ENCODE measurements at places on chromosomes 12 and 14.

GRCh38 chr12:72540811-72541210 lies 268.6 kb downstream of the TRHDE start:
- no peak for DNase-seq

GRCh38 chr12:75183967-75184366 lies 25.7 kb downstream of the KCNC2 start:
- no peak for DNase-seq

DNA sequence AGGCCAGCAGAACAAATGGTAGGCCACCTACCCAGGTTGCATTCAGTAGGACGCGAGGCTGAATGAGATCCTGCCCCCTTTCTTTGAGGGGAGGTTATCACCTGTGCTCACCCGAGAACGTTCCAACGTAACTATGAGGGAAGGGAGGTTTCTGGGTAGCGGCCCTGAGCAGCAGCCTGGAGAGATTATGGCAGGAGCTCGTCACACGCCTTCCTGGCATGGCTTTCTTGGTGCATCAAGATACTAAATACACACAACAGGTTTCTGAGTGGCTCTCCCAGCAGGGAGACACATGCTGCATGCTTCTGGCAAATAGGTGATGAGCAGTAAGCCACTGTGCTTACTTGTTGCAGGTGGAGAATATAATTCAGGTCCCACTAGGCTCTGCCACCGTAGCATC lies 147.7 kb downstream of the CALM1 start:
- no peak for DNase-seq

DNA sequence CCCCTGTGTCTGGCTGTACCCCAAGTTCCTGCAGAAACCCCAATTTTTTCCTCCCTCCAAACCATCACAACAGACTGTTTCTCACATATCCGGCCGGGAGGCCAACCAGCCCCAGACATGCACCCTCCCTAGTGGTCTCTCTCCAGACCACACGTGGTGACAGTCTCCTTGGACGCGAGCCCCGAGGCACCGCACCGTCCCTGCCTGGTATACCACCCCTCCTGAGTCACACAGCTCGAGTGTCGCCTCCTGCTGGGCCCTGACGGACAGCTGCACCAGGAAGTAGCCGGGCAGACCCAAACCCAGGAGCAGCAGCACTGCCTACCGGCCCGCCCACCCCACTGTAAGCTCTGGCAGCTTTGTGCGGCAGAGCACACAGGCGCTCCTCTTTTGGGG lies 97.4 kb downstream of the RFLNA start:
- DNase-seq, result no peak

GRCh38 chr14:52078095-52078531 lies 9.3 kb upstream of the NID2 start:
- no peak for DNase-seq

DNA sequence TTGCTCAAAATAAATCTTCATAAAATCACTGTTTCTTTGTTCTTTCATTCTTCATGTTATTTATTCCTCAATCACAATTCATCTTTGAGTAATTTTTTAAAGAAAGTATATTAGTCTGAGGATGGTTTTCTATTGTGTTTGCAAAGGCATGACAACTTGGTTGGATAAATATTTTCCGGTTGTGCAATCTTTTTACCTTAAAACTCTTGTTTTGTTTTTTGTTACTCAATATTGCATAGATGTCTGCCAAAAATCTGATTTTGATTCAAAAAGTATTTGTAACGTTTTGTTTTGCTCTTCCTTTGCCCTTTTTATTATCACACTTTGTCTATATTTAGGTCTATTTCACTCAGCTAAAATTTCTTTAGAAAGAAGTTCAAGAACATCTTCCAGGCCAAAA lies 86.2 kb upstream of the SYT1 start:
- no peak for DNase-seq

DNA sequence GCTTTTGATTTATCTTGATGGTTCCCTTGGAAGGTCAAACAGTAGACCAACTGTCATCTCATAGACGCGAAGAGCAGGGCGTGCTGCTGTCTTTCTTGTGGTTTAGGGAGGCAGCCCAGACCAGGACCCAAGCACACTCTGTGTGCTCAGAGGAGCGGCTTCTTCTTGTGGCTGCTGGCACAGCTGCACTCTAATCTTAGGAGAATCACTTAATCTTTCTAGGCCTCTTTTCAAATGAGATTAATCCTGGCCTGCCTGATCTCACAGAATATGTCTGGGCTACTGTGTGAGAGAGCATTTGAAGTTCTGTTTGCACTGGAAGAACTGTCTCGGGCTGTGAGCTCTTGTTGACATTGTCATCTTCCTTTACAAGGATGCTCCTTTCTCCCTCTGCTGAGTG lies 60.0 kb upstream of the TRAF3 start:
- DNase-seq, result no peak

DNA sequence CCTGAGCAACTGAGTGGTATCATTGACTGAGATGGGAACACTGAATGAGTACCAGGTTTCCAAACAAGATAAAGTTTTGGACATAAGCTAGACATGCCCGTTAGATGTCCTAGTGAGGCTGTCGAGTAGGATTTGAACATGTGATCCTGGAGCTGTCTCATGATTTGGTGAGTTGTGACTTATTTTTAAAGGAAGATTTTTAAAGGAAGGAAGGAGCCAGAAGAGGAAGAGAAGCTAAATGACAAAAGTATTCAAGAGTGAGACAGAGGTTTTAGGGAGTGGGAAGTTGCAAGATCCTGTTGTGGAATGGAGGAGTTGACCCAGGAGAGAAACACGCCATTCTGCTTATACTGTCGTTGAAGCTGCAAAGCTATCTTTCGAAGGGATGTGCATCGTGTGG lies 82.1 kb downstream of the SAMD4A start:
- no peak for DNase-seq

- DNase-seq, result no peak
Measured at GRCh38 chr12:78698747-78699146, 165.8 kb upstream of the SYT1 start.

GRCh38 chr14:99675382-99675835 lies 8.7 kb upstream of the CYP46A1 start:
- DNase-seq, result no peak

- no peak for DNase-seq
Measured at GRCh38 chr12:114821570-114821969, 137.6 kb upstream of the TBX3 start.

DNA sequence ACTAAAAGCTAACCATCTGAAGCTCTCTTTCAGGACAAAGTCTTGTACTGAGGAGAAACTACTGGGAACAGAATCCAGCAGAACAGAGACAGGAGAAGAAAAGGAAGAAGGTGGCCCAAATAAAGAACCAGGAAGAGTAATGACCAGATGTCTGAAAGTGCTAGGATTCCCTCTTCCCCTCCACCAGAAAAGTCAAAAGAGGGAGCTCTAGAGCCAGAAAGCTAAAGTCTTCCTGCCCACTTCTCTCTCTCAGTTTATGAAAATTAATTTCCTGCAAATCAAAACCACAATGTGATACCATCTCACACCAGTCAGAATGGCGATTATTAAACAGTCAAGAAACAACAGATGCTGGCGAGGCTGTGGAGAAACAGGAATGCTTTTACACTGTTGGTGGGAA lies 47.2 kb downstream of the SPPL3 start:
- no peak for DNase-seq

GRCh38 chr12:110813756-110814155 lies 33.0 kb upstream of the CCDC63 start:
- no peak for DNase-seq

DNA sequence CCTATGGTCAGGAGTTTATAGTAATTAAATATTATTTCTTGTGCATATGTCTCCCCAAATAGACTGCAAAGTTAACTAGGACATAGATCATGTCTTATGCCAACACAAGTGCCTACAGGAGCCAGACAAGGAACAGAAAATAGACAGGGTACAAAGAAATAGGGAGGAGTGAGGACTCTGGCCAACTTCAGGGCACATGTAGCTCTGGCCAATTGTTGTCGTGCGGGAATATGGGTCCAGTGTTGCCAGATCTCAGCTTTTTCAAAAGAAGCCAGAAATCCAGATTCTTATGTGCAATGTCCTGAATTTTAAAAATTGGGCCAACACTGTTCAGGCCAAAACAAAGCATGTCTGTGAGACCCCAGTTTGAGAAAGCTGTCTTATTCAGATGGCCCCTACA lies 68.7 kb downstream of the RFX4 start:
- no peak for DNase-seq

DNA sequence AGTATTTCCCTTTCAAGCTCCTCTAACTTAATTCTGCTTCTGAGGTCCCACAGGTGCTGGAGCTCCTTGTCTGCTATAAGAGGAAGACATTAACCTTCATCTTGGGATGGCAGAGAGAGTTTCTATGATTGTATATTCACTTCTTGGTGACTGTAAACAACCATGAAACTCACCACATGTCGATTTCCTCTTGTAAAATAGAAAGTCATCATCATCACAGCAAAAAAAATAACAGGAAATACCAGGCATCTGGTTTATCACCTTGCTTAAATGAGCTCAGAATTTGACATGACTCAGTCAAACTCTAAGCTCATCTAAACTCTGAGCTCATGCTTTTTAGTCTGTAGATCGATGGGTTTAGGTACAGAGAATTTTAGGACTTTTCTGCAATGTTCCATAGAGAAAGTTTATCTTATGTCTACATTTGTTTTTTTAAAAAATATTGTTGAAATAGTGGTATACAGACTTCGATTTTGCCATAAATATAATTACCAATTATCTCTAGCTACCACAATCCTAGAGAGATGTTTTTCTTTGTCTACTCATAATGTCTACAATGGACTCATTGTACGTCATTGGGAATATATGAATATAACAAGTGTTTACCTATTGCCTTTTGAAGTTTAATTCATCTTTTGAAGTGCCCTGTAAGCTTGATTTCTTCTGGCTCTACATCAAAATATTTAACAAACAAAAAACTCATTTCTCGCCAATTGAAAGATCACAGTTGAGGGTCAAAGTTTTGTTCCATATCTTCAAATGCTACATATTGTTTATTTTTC lies 58.4 kb downstream of the IGF1 start:
- DNase-seq, result no peak

- DNase-seq, result no peak
Measured at GRCh38 chr12:49542592-49543160, 3.8 kb downstream of the KCNH3 start.

- no peak for DNase-seq
Measured at GRCh38 chr14:78253986-78254385, 83.8 kb downstream of the NRXN3 start.

- no peak for DNase-seq
Measured at GRCh38 chr14:34374998-34375740, 86.9 kb downstream of the SPTSSA start.

DNA sequence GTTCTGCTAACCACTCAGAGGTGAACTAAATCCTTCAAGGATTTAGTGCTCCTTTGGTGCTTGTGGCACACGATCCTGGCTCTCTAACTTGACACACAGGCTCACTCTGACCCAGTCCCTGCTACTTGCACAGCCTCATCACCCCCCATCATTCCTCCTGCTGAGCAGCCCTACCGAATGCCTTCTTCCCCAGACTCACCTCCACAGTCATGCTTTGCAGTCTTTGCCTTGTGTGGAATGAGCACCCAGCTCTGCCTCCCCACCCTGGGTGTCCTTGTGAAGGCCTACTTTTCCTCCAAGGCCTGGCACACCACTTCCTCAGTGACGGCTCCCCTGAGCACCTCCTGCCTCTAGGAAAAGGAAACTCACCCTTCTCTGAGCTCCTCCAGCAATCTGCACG lies 7.9 kb upstream of the TINF2 start:
- DNase-seq, result no peak

DNA sequence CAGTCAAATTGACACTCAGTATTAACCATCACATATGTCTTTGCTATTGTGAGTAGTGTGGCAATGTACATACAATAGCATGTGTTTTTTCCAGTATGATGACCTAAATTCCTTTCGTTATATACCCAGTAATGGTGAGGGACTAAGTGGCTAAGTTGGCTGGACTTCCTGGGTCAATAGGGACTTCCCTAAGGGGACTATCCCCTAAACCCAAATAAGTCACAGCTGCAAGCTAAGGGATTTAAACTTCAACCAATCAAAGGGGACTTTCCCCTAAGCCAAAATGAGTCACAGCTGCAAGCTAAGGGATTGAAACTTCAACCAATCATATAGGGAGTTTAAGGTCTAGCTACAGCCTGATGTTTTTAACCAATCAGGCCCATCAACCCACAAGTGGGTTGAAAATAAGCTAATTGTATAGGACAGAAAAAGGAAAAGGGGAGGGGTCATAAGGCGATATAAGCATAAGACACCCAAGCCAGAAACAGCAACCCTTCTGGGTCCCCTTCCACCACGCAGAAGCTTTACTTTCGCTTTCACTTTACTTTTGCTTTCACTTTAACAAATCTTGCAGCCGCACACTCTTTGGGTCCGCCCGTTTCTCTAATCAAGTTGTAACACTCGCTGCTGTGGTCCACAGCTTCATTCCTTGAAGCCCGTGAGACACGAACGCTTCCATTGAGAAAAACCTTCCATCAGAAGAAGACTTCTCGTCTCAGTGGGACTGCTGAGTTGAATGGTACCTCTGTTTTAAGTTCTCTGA lies 404.4 kb downstream of the FLRT2 start:
- DNase-seq, result no peak

DNA sequence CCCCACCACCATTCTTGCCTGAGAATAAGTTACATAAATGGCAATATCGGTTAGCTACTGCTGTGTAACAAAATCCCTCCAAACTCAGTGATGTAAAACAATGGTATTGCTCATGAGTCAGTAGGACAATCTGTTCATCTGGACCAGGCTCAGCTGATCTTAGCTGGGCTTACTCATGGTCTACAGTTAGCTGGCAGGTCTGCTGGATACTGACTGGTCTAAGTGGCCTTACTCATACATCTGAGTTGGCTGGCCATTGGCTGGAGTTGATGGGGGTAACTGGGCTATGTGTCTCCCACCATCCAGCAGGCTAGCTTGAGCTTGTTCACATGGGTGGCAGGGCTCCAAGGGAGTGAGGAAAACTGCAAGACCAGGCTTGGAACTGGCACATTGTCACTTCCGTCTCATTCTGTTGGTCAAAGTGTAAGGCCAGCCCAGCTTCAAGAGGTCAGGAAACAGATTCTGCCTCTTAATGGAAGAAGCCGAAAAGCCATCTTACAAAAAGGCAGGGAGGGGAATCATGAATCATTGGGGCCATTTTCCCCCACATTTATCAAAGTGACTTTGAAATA lies 56.7 kb upstream of the CHGA start:
- no peak for DNase-seq

GRCh38 chr12:127108360-127109215 lies 1158.4 kb upstream of the TMEM132C start:
- DNase-seq, result no peak

GRCh38 chr14:35365130-35366055 lies 39.2 kb downstream of the NFKBIA start:
- DNase-seq, result no peak

- DNase-seq, result no peak
Measured at GRCh38 chr14:37325332-37325731, 127.6 kb downstream of the MIPOL1 start.

GRCh38 chr12:111181143-111181726 lies 187.7 kb downstream of the PHETA1 start:
- no peak for DNase-seq

DNA sequence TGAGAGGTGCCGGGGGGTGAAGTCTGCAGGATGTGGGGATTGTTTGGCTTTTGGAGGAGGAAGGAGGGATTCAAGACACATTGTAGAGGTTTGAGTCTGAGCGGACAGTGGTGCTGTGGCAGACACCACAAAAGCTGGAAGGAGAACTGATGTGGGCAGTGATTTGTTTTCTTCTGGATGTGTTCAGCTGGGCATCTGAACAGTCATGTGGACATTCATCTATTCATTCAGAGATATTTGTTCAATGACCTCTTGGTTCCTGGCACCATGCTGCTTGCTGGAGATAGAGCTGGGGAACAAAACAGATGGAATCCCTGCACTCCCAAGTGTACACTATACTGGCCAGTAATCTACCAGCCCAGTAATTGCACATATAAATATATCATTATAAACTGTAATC lies 64.0 kb downstream of the PTPN11 start:
- DNase-seq, result no peak

- no peak for DNase-seq
Measured at GRCh38 chr14:99408286-99408970, 72.2 kb downstream of the SETD3 start.

Data from forelimb muscle (tissue), 1 donor.